ENCODE measurements at places on chromosomes 5 and 9.

GRCh38 chr9:34143116-34143515 is 16.6 kb upstream of the DCAF12 start:
- DNase-seq, result no peak

DNA sequence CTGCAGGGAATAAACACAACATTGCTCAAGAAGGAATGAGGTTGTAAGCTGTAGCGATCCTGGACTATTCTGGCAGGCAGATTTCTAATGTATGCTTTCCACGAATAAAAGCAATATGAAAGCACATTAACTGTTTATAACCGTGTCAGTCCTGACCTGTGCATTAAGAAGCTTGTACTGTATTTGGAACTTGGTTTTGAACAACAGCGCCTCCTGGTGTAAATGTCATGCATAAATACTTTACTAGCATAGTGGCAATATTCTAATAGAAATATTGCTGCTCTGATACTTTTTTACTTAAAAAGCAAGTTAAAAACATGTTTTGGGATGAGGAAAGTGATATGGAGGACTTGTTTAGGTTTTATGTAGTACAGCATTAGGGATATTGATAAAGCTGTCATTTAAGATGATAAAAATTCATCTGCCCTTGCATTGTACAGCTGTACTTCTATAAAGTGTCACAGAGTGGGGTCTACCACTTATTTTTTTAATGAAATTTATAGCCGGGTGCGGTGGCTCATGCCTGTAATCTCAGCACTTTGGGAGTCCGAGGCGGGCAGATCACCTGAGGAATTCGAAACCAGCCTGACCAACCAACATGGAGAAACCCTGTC is 70.7 kb upstream of the GNE start:
- peak; percentile 38 for DNase-seq

- DNase-seq, result peak; percentile 53
Measured at GRCh38 chr5:143713047-143714003, 98.6 kb upstream of the HMHB1 start.

GRCh38 chr5:137316346-137316736 is 182.8 kb downstream of the SPOCK1 start:
- no peak for DNase-seq

DNA sequence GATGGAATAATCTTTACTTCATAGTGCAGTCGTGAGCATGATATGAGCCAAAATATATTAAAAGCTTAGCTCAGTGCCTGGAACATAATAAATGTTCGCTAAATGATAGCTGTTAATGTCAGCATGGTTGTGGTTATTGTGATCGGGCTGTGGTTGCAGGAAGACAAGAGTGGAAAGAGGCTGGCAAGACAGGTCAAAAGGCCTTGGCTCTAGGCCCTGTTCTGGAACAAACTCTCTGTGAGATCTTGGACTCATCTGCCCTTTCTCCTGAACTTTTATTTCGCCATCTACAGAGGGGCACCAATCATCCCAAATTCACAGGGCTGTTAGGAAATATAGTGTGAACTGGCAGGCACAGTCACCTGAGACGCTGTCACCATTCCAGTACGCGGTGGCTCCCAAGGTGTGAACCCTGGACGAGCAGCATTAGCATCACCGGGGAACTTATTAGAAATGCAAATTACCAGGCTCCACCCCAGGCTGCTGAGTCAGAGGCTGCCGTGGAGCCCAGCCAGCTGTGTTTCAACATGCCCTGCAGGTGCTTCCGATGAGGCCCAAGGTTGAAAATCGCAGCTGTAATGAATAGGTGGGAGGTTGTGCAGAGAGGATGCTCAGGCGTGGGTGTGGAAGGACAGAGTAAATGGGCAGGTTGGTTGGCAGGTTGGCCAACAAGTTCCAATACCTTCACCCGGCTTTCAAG is 50.2 kb upstream of the SAP30L start:
- no peak for DNase-seq

DNA sequence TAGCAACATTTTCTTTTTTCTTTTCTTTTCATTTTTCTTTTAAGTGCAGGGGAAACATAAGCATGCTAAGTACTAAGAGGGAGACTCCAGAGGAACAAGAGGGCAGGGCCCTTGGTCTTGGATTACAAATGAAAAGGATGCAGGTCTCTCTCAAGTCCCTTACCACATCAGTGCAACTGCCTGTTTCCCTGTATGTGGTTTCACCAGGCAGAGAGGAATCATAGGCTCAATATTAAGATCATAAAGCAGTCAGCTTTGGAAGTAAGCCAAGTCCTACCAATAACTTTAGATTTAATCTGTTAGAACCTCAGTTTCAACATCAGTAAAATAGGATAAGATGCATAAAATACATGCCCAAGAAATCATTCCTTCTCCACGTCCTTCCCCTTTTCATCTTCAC is 422.7 kb upstream of the PAPPA start:
- DNase-seq, result no peak

- no peak for DNase-seq
Measured at GRCh38 chr9:34256104-34256503, 73.0 kb downstream of the KIF24 start.

GRCh38 chr9:116154334-116154975 is 864 bp downstream of the PAPPA start:
- DNase-seq, result peak; percentile 35

GRCh38 chr5:57414191-57414590 is 68.4 kb downstream of the ACTBL2 start:
- DNase-seq, result no peak

DNA sequence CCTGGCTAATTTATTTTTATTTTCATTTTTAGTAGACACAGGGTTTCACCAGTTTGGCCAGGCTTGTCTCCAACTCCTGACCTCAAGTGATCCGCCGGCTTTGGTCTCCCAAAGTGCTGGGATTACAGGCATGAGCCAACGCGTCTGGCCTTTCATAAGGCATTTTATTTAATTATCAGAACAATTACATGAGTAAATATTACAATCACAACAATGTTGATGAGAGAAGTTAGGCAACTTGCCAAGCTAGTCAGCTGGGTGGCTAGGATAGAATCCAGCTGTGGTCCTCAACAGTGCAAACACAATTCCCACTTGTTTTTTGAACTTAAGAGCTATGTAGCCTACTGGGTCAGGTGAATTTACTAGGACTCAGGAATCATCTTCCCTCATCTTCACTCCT is 22.0 kb downstream of the C9orf57 start:
- no peak for DNase-seq

- DNase-seq, result peak; percentile 31
Measured at GRCh38 chr5:138282920-138283742, 8.7 kb upstream of the GFRA3 start.

DNA sequence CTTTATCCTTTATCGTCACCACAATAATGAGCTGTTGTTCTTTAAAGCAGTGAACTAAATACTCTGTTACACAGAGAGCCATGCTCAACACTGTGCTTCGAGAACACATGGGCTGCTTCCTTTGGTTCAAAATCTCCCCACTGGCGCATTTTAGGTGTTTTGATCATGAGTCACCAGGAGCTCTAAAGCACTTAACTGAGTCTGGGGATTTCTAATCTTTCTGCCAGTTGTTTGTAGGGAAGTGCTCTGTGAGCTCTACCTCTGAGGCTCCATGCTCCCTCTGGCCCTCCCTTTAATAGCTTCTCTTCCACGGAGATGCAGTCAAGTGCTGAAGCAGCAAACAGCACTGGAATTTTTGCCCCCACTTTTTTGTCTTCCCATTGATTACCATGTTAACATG is 17.0 kb downstream of the ERAP2 start:
- DNase-seq, result no peak

GRCh38 chr5:147390654-147391225 is 119.1 kb downstream of the DPYSL3 start:
- no peak for DNase-seq

DNA sequence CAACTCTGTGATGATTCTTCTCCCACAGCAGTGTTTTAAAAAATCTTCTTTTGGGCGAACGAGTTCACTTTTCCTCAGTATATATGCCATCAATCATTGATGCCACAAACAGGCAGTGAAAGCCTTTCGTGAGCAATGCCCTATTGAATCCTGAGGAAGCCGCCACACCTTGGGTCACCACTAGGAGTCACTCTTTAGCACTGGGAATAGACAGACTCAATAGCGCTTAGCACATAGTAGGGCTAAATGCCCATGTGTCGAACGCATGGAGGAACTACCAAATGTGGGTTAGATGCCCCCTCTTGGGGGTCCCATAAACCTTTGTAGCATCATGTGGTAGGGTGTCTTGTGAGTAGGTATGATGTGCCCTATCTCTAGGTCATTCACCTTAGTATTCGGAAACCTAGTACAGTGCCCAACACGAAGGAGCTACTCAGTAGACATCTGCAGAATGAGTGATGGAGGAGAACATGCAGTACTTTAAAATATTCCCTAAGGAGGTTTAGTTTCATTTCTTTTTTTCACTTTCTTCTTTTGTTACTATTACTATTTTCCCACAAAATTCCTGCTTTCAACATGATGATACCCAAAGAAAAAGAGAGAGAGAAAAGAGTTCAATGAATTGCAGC is 603.7 kb downstream of the BNC2 start:
- no peak for DNase-seq

DNA sequence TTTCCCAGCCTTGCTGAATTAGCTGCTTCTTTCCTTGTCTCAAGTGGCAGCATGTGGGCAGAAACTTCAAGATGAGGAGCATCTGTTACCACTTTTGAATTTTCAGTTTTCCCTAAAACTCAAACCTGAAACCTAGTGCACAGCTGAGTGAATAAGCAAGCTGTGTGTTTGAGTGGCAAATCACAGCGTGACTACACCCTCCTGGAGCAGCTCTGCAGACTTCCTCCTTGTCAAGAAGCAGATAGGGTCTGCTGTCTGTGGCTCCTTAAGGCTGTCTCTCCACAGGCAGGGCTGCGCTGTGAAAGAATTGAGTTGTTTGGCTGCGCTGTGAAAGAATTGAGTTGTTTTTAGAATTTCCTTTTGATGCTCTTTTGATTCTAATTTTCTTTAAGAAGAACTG is 179.7 kb upstream of the HAPLN1 start:
- no peak for DNase-seq

- no peak for DNase-seq
Measured at GRCh38 chr9:73951147-73951546, 546.0 kb upstream of the RORB start.

- DNase-seq, result peak; percentile 43
Measured at GRCh38 chr5:158154226-158155005, 295.5 kb upstream of the CLINT1 start.

DNA sequence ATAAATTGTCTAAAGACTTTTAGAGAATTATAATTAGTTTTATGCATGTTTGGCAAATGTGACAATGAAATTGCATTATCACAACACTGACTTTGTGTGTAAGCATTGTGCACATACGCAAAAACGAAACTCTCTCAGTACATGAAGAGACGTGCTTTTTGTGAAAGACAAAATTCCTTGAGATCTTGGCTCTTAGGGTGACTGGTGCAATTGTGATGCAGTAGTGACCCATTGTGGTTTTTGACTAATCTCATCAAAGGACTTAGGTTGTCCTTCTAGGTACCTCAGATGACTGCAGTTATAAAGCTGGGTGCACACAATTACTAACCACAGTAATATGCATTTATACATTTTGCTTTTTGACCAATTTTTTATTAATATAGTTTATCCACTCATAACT is 25.3 kb upstream of the TYRP1 start:
- no peak for DNase-seq

- no peak for DNase-seq
Measured at GRCh38 chr9:86041311-86041741, 58.0 kb downstream of the GOLM1 start.

DNA sequence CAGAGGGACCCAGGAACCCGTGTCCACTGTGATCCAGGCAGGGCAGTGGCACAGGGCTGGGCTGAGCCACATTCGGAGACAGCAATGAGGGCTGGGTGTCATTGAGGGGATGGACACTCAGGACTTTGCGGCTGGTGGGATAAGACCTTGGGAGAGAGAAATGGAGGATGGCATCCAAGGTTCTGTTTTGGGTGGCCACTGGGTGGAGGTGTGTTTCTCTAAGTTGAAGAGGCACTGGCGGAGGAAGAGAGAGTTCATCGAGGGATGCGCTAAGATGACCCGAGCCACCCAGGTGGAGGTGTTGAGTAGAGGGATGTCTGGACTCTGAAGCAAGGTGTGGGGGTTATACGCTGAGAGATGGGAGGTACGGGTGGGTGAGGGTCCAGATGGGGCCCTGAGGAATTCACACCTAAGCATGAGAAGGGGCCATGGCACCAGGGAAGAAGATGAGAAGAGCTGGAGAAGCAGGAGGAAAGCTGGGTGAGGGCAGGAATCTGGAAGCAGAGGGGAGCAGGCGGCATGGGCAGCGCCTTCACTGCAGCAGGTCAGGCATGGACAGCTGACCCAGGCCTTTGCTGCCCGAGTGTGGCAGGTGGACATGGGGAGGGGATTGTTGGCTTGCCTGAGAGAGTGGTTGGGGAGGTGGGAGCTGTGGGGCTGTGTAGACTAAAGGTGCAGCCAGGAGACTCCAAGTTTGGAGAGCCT is 2.5 kb upstream of the SLC25A48 start:
- peak; percentile 13 for DNase-seq

GRCh38 chr9:136940526-136941230 is 3.9 kb downstream of the FBXW5 start:
- DNase-seq, result no peak

- no peak for DNase-seq
Measured at GRCh38 chr9:78923966-78924659, 627.2 kb downstream of the PSAT1 start.

DNA sequence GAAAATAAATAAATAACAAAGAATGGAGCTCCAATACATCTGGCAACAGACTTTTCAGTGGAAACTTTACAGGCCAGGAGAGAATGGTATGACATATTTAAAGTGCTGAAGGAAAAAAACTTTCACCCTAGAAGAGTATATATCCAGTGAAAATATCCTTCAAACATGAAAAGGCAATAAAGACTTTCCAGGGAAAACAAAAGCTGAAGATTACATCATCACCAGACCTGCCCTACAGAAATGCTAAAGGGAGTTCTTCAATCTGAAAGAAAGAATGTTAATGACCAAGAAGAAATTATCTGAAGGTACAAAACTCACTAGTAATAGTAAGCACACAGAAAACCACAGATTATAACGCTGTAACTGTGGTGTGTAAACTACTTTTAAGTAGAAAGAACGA is 8.3 kb upstream of the RCL1 start:
- DNase-seq, result no peak

- peak; percentile 22 for DNase-seq
Measured at GRCh38 chr9:127910613-127911205, 6.1 kb downstream of the ST6GALNAC4 start.

- peak; percentile 49 for DNase-seq
Measured at GRCh38 chr5:136192526-136193321, at the start of gene SMIM32. Gene SMIM32, minus strand, starts transcription at chr5:136193162. Its CDS starts 638 bp downstream, at chr5:136192524.

GRCh38 chr5:10466446-10467073 is 24.9 kb downstream of the ROPN1L start:
- no peak for DNase-seq

GRCh38 chr9:93678199-93679019 is 102.0 kb downstream of the PHF2 start:
- peak; percentile 13 for DNase-seq

DNA sequence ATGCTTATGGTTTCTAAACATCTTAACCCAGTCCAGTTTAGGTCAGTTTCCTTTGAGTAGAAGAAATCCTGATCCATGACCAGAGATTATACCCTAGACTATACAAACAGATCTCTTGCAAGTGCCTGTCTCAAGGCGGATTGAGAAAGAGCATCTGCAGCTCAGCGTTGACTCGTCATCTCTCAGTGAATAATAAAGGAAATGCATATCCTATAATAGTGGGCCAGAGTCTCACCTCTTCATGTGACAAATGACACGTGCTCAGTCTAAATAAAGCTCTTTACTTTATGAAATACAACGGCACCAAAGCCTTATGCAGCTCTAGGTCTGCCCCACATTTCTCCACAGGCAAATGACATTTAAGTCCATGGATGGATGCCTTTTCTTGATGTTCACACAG is 179.4 kb upstream of the NR3C1 start:
- DNase-seq, result no peak

- DNase-seq, result no peak
Measured at GRCh38 chr5:72071906-72072305, 35.4 kb upstream of the MAP1B start.

GRCh38 chr5:138789771-138790242 is 36.6 kb downstream of the CTNNA1 start:
- no peak for DNase-seq
